Activated CD4-positive, CD25-positive, alpha-beta regulatory T cell (primary cell): ENCODE measurements at places on chromosomes 5 and 9.

DNA sequence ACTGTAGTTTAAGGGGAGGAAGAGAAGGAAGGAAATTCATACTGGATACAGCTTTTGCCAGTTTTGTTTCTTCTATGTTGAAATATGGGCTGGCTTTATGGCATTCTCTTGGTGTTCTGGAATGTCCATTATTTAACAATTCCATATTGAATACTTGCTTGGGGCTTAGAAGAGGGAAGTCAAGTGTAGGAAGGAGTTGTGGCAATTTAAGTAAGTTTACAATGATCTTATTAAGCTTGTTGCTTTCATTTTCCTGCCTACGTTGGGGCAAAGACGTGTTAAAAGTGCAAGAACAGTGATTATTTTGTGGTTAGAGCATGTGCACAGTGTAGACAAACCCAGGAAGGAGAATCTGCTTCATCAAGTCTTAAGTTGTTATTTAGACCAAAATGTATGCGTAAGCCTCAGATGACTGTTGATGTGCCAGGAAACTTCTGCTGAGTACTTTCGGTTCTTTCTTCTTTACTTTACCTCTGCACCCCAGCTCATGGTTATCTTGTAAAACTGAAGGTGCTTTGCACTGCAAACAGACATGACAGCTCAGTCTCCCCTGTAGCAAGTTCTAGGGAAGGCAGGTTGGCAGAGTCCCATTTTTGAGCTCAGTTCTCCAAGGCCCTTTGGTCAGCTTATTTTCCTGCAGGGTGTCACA, 75.8 kb downstream of the F2RL2 start:
- no peak for DNase-seq

GRCh38 chr5:103428411-103428871, 134.1 kb downstream of the NUDT12 start:
- DNase-seq = no peak

DNA sequence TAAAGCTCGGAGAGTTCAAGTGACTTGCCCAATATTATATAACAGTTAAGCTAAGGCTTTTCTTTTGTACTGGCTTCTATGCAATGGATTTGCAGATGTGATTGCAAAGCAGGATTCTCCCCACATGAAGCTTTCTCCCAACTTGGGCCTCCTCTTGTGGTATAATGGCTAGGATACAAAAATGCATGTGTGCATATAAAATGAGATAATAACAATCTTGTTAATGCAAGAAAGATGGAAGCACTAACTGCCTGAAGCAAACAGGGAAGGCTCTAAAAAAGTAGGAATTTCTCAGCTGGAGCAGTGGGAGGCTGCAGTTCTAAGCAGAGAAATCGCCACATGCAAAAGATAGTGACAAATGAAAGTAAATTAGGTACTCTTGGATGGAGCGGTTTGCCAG, 444.2 kb upstream of the RIOK2 start:
- no peak for DNase-seq

DNA sequence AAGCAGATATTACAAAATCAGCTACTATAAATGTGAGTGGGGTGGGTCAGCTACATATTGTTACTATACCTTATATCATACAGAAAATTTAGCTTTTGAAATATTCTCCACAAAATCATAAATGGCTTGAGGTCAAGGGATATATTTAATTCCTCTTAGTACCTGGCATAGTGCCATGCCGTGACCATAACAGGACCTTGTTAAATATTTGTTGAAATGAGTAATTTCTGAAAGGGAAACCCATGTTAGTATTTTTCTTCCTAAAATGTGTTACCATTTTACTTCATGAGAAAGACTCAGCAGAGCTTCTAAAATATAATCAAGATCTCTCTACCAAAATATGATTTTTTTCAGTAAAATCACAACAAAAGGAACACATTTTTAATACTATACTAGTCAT, 14.8 kb downstream of the ATP10B start:
- DNase-seq = no peak

GRCh38 chr5:72453246-72453775, 53.9 kb downstream of the ZNF366 start:
- DNase-seq = no peak

GRCh38 chr5:157286761-157287211, 20.9 kb downstream of the CYFIP2 start:
- no peak for DNase-seq

DNA sequence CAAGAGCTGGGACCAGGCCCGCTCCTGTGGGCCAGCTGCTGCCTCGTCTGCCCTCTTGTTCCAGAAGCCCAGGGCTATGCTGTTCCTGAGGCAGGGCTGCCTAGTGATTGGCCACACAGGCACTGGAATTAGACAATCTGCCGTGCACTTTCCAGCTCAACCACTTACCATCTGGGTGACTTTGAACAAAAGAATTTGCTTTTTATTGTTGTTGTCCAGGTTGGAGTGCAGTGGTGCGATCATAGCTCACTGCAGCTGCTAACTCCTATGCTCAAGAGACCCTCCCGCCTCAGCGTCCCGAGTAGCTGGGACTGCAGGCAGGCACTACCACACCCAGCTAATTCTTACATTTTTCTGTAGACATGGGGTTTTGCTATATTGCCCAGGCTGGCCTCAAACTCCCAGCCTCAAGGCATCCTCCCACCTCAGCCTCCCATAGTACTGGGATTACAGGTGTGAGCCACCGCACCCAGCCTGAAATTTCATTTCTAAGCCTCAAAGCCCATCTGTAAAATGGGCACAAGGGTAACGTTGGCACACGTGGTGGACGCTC, 1.2 kb upstream of the NEK6 start:
- DNase-seq = no peak

DNA sequence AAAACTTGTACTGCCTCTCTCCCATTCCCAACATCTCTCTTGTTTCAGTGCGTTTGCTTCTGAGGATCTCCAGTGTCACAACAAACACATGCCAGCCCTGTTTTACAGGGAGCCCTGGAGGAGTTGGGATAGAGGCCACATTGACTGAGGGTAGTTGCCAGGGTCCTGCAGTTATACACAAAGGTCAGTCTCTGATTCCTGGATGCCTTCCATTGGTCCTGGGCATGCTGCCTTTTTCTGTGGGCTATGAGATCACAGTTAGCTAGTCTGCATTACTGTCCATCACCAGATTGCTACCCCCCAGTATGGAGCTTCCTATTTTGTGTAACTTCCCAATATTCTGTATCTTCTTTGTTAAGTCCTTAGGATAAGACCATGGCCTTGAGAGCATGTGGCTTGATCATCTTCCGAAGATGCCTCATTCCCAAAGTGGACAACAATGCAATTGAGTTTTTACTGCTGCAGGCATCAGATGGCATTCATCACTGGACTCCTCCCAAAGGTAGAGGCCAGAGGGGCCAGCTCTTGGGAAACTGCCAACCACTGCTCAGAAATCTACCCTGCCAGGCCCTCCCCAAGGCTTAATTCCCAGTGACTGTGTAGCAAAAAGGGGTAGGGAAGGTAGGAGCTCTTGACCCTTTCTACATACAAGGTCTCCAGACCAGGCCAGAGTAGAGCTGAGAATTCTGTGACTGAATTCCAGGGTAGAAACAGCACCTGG, 9.5 kb downstream of the NUDT2 start:
- no peak for DNase-seq

DNA sequence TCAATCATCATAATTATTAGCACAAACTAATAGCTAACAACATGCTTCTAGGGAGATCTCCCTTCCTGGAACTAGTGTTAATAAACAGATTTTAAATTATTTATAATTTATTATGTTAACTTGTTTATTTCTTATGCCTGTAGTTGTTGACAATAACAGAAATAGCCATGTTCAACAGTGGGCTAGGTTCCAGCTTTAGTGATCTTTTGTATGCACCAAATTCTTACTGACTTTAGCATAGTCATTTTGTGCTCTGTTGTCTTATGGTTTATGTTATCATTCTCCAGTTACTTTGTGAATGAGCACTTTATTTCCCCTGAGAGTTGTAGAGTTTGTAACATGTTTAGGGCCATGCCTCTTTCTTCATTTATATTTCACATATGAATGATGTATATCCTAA, 70.6 kb downstream of the TMEM252 start:
- no peak for DNase-seq

DNA sequence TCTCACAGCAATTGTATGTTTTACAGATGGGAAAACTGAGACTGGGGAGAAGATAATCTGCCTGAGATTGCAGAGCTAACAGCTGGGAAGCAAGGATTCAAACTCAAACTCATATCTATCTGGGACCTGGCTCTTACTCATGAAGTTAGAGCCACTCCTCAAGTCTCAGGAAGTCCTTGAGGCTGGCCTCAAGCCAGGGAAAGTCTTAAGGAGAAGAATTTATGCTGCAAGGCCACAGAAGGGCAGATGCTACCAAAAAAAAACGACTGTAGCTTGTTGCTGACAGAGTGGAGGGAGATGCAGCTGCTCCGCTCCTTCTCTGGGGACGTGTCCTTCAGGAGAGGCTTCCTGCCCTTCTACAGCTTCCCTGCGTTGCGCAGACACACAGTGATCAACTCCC, 39.8 kb downstream of the BARHL1 start:
- DNase-seq = no peak

DNA sequence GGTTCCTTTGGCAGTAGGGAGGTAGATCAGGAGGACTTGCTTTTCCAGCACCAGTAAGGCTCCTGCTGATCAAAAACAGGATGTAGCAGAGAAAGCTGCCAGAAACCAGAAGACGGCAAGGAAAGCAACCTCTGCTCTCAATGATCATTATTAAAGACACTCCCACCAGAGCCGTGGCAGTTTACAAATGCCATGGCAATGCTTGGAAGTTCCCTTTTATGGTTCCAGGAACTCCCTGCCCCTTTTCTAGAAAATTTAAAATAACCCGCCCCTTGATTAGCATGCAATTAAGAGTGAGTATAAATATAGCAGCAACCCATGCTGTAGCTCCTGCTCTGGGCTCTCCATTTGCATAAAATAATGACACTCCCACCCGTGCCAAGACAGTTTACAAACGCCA, 16.1 kb downstream of the EQTN start:
- no peak for DNase-seq

DNA sequence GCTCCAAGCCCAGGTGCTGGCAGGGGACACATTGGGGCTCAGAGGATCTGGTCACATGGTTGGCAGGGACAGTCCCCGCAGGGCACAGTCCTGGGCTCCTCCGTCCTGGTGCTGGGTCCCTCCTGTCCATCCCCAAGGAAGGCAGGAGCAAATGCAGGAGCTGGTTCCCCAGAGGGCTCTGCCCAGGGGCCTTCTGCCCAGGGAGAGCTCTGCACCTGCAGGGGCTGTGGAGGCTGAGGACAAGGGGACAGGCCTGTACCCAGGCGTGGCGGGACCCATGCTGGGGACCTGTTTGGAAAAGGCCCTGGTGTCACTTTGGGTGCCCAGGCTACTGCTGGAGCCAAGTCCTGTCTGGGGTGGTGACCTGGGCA, 7.2 kb downstream of the SPATA31E1 start:
- DNase-seq = no peak

GRCh38 chr5:12323637-12324229, 419.5 kb upstream of the CTNND2 start:
- no peak for DNase-seq

DNA sequence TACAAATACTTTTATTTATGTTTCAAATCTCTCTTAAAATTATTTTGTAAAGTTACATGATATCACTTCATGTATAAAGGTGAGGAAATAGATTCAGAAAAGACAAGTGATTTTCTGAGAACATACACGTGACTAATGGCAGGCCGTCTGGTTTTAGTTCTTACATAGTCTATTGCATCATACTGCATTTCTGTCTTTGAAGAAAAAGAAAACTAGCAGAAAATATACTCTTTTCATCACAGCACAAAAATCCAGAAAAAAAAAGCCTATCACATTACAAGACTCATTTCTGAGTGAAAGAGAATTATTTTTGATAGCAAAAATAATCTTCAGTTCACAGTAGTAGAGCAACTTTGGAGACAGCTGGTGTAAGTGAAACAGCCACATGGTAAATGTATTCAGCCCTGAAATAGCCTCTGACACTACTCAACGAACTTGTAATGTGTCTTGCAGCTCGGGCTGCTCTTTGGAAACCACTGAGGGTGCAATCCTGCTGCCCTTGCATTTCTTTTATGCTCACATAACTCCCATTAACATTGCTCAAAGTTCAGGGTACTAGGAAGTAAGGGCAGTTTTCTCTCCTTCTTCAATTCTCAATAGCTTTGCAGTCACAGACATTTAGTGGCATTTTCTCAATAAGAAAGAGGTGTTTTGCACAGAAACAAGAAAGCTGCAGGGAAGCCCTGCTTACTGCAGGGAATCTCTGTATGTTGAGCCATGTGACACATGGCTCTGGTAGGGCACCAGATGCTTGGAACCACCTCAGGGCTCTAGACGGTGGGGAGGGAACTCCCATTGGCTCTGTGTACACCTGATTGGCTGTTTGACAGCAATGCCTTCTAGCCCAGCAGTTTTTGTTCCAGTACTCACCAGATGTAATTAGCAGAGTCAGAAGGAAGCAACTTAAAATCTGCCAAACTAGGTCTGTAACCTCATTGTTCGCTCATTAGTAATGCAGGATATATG, 845.3 kb upstream of the PTPRD start:
- DNase-seq = no peak

- DNase-seq = no peak
Measured at GRCh38 chr9:95085036-95085770, 232.3 kb downstream of the FANCC start.

DNA sequence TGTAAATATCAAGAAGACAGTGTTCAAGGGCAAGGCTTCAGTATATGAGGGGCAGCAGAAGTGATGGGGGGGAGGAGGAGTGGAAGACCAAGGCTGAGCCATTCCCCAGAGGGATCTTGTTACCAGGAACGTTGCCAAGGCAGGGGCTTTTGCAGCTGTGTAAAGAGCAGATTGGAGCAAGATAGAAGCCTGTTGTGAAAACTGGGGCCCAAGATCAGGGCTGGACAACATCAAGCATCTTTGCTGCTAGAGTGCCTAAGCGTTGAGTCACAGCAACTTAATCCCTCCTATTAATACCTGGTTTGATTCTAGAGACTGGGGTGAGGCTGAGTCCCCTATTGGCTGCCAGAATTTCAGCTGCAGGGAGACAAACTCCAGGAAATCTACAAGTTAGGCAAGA, 18.4 kb upstream of the ERCC6L2 start:
- DNase-seq = no peak

DNA sequence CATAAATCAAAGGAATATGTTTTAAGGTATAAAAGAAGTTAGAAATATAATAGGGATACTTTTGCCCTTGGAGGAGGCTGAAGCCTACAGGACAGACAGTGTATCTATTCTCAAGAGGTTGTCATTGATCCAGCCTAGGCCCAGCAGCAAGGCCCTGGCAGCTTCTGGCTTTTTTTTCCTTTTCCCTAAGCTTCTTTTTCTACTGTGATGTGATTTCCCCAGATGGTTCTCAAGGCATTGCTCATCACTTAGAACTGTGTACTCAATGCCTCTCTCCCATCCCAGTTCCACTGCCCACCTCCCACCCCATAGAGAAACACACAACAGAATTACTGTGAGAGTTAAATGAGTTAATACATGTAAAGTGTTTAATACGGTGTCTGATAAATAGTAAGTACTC, 88.6 kb downstream of the SLC44A1 start:
- no peak for DNase-seq

DNA sequence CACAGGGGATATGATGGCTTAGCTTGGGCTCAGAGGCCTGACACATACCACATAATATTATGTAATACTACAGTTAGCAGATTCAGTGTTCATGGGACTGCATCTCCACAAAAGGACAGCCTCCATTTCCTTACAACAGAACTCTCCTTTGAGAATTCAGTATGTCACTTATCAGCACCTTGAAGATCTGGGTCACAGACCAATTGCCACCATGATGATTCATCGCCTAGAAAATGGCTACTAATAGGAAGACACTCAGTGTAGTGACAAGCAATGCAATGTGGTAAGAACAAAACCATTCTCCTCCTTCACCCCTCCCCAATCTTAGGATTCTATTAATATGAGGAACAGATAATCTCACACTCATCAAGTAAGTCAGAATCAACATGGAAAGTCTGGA, 38.7 kb upstream of the PRLR start:
- DNase-seq = no peak
